HEK293T (cell line): ENCODE measurements at places on chromosomes 11 and 22.

DNA sequence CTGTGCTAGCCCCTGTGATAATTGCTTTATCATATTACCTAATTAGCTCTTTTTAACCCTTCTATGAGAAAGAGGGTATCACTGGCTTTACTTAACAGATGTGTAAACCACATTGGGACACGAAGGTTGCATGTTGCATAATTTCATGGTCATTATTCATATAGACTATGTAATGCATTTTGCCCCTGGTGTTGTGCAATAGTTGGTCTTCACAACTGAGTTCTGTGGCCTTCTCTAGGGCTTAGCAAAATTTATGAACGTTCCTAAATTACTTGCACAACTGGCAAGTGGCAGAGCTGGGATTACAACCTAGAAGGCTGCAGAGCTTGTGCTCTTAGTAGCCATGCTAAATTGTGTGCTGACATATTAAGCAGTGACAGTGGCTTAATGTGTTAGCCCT, 34.6 kb upstream of the PDGFD start:
- no peak for DNase-seq

- no peak for DNase-seq
Measured at GRCh38 chr11:19735909-19736498, 23.4 kb downstream of the NAV2 start.

- DNase-seq: peak; percentile 100
Measured at GRCh38 chr22:41621099-41621910, at the start of gene XRCC6. Gene XRCC6, plus strand, starts transcription at chr22:41621295. Its CDS starts 710 bp downstream, at chr22:41622005.

DNA sequence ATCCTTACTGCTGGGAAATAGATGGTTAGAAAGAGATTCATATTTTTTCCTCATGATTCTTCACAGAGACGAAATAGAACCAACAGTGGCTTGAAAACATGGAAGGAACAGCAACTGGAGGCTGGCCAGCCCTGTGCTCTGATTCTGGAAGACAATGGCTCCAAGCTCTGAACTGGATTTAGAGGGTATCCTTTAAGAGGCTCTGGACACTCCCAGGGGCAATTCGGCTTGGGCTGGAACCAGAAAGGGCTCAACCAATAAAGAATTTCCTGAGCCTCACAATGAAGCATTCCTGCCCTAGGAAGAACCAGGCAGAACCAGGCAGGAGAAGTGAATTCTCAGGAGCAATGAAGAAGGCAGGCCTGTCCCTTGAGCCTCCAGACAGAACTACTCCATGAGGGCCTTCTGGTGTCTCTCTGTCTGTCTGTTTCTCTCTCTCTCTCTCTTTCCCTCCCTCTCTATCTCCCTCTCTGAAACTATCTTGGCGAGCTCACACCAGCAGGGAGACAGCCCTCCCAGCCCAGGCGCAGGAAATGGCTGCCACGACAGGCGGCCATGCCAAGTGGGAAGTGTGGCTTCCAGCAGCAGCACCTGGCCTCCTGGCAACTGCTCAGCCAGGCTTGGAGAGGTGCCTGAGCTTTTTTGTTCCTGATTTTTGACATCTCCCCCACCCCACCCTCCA, 93.3 kb downstream of the RCN1 start:
- no peak for DNase-seq

- no peak for DNase-seq
Measured at GRCh38 chr11:67745181-67745726, 70.8 kb upstream of the ALDH3B2 start.

- DNase-seq: no peak
Measured at GRCh38 chr11:23780231-23780630, 716.6 kb upstream of the LUZP2 start.

DNA sequence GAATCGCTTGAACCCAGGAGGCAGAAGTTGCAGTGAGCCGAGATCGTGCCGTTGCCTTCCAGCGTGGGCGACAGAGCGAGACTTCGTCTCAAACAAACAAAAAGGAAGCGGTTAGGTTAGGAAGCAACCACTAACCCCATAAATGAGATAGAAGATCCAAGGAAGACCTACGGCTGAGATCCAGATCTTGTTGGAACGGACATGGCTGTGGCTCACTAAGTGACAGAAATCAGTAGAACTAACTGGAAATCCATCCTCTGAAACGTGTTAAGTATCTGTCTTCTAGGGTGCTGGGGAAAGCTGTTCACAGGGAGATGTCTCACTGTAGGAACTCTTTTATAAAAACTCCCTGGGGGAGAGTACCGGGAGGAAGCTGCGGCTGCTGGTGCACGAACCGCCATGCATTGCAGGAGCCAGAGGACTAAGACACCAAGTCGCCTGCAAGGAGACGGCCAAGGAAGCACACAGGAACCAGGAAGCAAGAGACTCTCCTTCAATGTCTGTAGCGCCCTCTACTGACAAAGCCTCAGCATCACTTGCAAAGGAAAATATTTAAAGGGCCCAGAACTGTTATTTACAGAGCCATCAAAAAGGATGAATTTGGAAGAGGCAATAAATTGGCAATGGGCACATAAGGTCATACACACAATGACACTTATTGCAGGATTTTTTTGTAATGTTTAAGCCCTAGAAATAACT, 16.9 kb upstream of the SPTY2D1 start:
- peak; percentile 71 for DNase-seq

DNA sequence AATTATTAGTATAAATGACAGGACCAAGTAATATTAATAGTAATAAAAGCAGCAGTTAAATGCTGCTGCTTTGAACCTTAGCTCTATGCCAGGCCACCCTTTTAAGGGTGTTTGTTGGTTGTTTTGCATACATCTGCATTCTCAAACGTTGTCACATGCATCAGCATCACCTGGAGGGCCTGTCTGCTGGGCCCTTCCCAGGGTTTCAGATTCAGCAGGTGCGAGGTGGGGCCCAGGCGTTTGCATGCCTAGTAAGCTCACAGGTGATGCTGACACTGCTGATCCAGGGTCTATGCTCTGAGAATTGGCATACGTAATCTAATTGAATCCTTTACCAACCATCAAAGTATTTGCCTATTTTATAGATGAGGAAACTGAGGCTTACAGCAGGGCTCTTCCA, 246.5 kb downstream of the CADM1 start:
- DNase-seq: no peak

DNA sequence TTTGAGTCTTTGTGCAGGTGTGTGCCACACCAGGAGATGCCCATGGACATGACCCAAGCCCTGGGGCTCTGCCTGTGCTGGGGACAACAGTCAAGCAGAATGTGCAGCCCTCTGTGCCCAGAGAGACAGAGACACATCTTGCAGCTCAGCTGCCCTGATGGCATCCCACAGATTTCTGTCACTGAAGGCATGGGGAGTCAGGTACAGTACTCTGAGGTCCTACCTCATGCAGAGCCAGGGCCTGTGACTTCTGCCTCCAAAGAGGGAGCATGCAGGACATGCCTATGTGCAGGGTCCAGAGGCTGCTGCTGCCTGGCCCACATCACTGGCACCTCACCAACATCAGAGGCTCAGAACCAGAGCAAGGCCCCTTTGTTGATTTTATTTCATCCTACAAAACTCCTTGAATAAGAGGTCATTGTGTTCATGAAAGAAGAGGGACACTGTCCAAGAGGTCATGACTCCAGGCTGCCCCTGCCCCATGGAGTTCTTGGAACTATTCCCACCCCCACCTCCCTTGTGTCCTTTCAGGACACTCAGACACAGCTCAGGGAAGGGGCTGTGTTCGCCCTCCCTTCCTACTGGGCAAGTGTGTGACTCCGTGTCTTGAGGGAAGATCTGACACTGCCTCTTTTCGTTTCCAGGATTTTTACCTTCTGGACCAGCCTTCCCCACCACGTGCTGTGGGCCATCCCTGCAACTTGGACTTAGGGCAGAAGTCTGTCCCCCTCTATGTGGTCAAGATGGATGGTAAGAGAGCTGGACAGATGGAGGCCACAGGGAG, 62.3 kb downstream of the BTG4 start:
- DNase-seq: no peak

- DNase-seq: no peak
Measured at GRCh38 chr11:77771135-77771534, 49.4 kb downstream of the RSF1 start.

DNA sequence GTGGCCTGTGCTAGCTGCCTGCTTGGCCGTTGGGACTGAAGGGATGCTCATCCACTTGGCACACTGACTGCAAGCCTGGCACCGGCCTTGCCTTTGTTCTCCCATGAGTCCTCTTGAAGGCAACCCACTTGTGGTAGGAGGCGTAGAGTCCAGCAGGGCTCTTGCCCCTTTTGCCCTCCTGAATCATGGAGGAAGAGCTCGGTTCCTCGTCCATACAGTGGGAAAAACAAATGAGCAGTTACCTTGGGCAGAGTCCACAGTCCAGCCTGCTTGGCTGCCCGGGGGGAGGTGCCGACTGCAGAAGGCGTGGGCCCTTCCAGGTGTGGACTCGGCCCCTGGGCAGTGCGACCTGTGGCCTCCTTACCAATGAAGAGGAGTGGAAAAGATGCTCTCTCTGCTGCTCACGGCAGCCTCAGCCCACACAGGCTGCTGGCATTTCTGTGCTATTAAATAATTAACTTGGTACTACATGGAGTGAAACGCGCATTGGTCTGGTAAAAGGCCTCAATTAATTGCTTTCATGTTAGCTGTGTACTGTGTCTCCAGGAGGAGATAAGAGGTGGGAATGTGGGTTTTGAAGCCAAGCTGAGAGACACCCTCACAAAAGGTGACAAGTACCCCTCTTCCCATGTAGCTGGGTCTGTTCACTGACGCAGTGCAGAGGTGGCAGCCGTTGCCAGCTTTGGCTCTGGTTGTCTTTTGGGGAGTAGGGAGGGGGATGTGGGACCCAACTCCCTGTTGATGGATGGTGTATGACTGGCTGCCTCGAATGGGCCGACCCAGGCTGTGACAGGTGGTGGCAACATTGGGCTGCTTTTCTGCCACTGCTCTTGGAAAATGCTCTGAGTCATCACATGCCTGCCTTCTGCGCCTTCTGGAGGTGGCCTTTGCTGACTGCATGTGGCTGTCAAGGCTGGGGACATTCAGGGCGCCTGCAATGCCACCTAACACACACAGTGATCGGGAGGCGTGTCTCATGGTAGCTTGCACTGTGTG, 26.8 kb upstream of the B3GAT1 start:
- no peak for DNase-seq

GRCh38 chr22:39748877-39749276, 144.7 kb downstream of the ENTHD1 start:
- no peak for DNase-seq

- DNase-seq: no peak
Measured at GRCh38 chr11:46390331-46391171, 1.0 kb downstream of the CHRM4 start.

- no peak for DNase-seq
Measured at GRCh38 chr11:58796333-58796732, 48.2 kb downstream of the GLYATL2 start.

- peak; percentile 33 for DNase-seq
Measured at GRCh38 chr22:25403811-25404471, 160.5 kb upstream of the GRK3 start.

- no peak for DNase-seq
Measured at GRCh38 chr11:47258317-47258902, 614 bp downstream of the NR1H3 start.

DNA sequence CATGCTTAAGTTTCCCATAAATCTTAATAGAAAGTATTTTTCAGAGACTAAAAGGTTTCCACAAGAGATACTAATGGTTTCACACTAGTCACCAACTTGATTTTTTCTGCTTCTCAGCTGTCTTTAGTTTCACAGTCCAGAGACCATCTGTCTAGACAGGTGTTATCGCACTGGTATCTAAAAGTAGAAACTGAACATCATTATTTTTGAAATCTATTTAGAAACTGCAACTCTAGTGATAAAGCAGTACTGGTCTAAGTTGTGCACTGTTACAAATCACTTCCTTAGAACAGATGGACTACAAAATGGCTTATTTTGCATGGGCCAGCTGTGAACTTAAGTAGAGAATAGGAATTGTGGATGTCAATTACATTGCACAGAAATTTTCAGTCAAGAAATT, 78.0 kb downstream of the CNTN5 start:
- DNase-seq: no peak

- no peak for DNase-seq
Measured at GRCh38 chr11:5531053-5531831, 14.7 kb upstream of the UBQLNL start.

DNA sequence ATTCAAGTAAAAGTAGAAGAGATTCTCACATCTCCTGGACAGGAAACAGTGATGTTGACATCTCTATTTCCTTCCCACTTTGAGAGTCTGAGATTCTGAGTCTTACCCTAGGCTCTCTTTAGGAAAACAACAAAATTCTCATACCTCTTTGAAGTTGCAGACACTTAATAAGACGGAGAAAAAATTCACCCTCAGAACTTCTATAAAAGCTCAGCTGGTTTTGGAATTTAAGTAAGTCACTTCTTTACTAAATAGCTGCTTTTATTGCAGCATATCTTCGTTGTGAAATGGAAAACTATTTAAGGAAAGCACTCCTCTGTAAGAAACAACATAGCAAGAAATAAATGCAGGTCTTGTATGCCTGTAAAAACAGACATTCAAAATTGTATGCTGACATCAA, 79.1 kb downstream of the MSANTD4 start:
- no peak for DNase-seq

DNA sequence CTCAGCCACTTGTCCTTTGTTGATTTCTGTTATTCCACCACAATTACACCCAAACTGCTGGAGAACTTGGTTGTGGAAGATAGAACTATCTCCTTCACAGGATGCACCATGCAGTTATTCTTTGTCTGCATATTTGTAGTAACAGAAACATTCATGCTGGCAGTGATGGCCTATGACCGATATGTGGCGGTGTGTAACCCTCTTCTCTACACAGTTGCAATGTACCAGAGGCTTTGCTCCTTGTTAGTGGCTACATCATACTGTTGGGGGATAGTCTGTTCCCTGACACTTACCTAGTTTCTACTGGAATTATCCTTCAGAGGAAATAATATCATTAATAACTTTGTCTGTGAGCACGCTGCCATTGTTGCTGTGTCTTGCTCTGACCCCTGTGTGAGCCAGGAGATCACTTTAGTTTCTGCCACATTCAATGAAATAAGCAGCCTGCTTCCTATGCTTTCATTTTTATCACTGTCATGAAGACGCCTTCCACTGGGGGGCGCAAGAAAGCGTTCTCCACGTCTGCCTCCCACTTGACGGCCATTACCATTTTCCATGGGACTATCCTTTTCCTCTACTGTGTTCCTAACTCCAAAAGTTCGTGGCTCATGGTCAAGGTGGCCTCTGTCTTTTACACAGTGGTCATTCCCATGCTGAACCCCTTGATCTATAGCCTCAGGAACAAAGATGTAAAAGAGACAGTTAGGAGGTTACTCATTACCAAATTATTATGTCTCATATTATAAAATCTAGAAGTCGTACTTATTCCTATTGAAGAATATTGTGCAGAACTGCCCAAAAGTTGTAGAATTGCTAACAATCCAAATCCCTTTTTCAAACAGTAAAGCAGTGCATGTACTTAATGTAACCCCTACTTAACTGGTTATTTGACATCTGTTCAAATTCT, 53.2 kb downstream of the OR4C6 start:
- peak; percentile 5 for DNase-seq
